ENCODE measurements at places on chromosomes 3 and 15. TPM values are rescaled to one million over a fixed set of nuclear protein-coding genes. Genes with fewer than 3 reads are reported as not detected.

GRCh38 chr3:18403061-18403460 lies 22.1 kb downstream of the SATB1 start:
- no peak for DNase-seq
- H3K27ac ChIP-seq, result peak overlapping the region; percentile 93
- H3K4me3 ChIP-seq, result peak overlapping the region; percentile 66
- peaks cover 92% of the 10 kb centered on the region for H3K36me3 ChIP-seq
- no peaks in the 10 kb centered on the region for H3K27me3 ChIP-seq

DNA sequence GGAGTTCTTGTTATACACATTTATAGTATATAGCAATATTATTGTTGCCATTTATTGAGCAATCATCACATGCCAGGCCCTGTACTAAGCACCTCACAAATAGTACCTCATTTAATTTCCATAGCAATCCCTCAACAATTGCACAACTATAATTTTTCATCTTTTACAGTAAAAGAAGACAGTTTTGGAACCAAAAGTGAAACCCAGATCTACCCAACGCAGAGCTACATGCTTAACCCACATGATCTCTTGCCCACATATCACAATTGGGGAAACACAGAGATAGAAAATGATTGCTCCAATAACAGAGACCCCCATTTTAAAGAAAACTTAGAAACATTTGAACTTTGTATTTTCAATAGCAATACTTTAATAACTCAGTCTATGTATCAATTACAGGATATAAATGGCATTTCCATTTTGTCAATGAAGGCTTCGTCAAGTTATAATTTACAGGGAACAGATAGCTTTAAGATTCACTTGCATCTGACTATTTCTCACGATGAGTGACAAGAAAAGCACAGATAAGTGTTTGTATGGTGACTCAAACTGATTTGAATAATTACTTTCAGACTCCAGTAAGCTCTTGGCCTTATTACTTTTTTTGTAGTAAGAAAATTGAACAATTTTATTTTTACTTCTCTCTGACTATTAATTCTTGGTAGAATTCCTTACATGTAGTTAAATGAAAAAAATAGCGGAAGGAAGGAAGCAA lies 38.7 kb upstream of the CCDC50 start:
- no peak for DNase-seq
- no peaks in the 10 kb centered on the region for H3K27me3 ChIP-seq
- peaks cover 2% of the 10 kb centered on the region for H3K4me1 ChIP-seq
- H3K36me3 ChIP-seq, result no peaks in the 10 kb centered on the region
- peak overlapping the region; percentile 40 for H3K27ac ChIP-seq
- H3K4me3 ChIP-seq, result no peak overlapping the region

DNA sequence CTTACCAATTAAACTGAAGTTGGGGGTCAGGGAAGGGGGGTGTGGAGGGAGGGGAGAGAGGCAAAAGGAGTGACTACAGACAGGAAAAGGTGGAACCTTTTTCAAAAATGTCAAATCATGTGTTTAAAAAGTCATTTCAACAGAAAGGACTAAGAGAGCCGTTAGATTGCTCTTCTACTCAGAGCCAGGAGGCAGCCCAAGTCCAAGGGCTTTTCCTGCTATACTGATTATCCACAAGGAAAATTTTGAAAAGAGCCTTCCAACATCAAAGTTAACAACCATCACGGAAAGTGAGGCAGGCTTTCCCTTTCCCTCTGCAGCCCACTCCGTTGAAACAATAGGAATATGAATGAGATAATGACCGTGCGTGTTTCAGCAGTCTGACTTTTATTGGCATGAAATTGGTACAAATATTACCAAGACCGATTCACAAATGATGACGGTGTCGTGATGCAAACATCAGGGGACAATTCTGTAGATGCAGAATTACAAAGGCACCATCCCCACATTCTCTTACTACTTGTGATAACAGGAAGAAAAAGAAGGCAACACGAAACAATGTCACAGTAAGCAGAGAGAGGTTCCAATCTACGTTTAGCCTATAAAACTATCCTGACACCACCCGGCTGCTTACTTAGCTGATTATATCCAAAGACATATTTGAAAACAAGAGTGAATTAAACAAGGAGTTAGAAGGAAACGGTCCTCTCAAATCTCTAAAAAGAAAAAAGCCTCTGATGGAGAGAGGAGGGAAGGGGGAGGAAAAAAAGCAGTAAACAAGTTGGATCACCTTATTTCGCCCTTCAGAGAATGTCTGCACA lies 453.7 kb downstream of the FOXP1 start:
- H3K4me3 ChIP-seq, result peak overlapping the region; percentile 77
- peaks cover 70% of the 10 kb centered on the region for H3K4me1 ChIP-seq
- no peaks in the 10 kb centered on the region for H3K27me3 ChIP-seq
- peak; percentile 60 for DNase-seq
- H3K27ac ChIP-seq, result peak overlapping the region; percentile 93
- peaks cover 30% of the 10 kb centered on the region for H3K36me3 ChIP-seq

DNA sequence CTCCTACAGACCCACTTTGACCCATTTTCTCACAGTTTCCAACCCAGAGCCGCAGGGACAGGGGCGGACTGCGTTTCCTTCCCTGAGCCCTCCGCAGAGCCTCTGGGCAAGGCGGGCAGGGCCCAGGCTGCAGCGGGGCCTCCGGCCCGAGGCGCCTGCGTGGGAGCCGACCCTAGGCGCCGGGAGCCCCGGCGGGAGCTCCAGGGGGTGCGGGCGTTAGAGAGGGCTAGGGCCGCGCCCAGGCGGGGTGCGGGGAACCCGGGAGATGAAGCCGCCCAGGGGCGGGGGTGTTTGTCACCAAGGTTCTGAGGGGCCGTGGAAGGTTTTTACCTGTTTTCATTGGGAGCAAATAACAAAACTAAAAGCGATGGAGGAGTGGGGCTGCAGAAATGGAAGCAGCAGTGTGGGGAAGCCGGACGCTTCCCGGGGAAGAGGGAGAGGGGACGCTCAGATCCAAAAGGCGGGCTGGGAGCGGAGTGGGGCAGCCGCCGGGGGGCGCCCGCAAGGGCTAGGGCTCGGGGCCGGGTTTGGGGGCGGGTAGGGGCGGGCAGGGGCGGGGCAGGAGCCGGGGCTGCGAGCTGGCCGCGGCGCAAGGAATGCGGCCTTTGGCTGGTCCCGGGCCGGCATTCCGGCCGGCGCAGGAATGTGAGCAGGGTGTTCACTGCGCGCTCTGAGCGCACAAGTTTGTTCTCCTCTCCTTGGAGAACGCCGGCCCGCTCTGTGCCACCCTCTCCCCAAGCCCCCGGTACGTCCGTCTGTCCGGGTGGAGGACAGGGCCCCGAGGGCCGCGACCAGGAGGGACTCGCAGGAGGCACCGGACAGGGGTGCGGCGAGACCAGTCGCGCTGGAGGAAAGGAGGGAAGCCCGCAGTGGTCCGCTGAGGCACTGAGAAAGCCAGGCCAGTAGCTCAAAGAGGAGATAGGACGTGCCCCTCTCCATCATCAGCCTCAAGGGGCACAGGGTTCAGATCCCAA lies 61.1 kb downstream of the AMOTL2 start:
- H3K27ac ChIP-seq, result no peak overlapping the region
- DNase-seq, result no peak
- H3K4me3 ChIP-seq, result peak overlapping the region; percentile 29
- no peaks in the 10 kb centered on the region for H3K36me3 ChIP-seq
- peaks cover 1% of the 10 kb centered on the region for H3K4me1 ChIP-seq
- peaks cover 27% of the 10 kb centered on the region for H3K27me3 ChIP-seq

GRCh38 chr3:183579967-183580900 lies 24.7 kb upstream of the KLHL6 start:
- no peak overlapping the region for H3K4me3 ChIP-seq
- no peak for DNase-seq
- H3K36me3 ChIP-seq, result no peaks in the 10 kb centered on the region
- no peak overlapping the region for H3K27ac ChIP-seq
- no peaks in the 10 kb centered on the region for H3K27me3 ChIP-seq

DNA sequence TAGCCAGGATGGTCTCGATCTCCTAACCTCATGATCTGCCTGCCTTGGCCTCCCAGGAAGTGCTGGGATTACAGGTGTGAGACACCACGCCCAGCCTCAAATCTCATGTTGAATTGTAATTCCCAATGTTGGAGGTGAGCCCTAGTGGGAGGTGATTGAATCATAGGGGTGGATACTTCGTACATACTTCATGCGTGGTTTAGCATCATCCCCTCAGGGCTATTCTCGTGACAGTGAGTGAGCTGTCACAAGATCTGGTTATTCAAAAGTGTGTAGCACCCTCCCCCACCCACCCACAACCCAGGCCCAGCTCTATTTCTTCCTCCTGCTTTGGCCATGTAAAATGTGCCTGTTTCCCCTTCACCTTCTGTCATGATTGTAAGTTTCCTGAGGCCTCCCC lies 236.9 kb upstream of the IL12A start:
- H3K4me1 ChIP-seq, result no peaks in the 10 kb centered on the region
- DNase-seq, result no peak
- H3K4me3 ChIP-seq, result no peak overlapping the region
- H3K27ac ChIP-seq, result no peak overlapping the region

GRCh38 chr15:90001683-90002427 lies 731 bp downstream of the ZNF710 start:
- DNase-seq, result peak; percentile 72
- H3K36me3 ChIP-seq, result peaks cover 4% of the 10 kb centered on the region
- peaks cover 54% of the 10 kb centered on the region for H3K4me1 ChIP-seq

The P2RY14 gene
- 0.51 TPM for total RNA-seq

The FEZF2 gene
- not detected for total RNA-seq

The ULK3 gene
- 45.9 TPM for total RNA-seq

The VGLL4 gene
- 60.2 TPM for total RNA-seq

The POPDC2 gene
- total RNA-seq, result 1.3 TPM
